ENCODE measurements at places on chromosomes 16 and 17.

- DNase-seq, result no peak
Measured at GRCh38 chr16:50473356-50473945, 74.7 kb upstream of the NKD1 start.

DNA sequence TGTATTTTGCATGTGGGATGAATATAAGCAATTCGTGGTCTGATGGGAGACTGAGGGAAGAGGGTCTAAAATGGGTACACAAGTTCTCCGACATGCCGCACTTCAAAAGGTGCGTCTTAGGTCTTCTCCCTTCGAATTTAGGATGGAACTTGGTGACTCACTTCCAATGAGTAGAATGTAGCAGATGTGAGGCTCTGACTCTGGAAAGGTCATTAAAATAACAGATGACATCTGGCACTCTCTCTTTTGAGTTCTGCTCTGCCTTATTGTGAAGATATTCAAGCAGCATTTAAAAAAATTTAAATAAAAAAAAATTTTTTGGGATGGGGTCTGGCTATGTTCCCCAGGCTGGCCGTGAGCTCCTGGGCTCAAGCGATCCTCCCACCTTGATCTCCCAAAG lies 92.7 kb downstream of the TMEM100 start:
- no peak for DNase-seq

DNA sequence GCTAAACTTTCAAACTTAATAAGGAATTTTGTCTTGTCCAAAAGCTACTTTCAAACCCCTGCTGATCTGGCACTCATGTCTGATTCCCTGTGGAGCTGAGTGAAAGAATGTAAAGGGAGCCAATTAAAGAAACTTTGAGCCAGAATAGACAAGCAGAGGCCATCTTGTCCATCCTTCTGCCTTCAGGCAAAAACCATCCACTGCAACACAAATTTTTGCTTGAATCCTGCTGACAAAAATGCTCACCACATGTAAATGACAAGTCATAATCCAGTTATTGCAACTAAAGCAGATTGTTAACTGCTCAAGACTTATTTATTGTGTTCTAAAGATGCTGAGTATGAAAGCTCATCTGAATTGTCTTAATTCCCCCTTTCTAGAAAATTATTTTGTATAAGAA lies 124.0 kb upstream of the HLF start:
- DNase-seq, result no peak

DNA sequence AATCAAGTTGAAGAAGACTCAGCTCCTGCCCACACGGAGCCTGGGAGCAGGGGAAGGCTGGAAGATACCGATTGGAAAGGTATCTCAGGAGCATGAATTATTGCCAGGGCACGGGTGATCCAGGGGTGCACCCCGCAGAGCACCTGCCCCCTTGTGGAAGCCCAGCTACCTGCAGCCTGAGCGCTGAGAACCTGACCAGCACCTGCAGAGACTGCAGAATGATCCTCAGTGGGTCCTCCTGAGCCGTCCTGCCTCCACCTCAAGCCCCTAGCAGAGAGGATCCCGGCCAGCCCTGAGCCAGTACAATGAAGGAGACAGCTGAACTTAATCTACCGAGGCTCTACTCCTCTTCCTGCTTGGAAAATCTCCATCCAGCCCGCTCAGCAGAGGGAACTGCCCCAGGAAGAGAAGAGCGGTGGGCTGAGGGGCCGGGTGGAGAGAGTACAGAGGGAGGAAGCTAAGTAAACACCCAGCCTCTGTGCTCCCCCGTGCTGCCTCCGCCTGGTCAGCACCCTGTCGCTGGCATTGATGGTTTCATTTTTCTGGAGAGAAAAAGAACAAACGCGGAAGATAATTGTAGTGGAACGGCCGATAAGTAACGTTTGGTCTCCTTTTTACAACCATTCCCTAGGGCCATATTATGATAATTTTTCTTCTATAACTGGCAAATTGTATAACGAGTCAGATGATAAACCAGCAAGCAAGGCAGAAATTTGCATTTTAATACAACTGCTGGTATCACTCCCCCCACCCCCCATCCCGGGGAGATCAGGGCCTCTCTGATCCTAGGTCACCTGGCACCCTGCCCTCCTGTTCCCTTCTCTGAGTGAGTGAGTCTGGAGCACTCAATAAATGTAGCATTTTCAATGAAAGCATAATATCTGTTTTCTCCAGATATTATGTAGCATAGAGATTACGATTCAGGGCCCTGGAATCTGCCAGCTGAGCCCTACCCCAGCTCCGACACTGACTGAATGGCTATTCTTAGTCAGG lies 204.5 kb upstream of the RPL38 start:
- peak; percentile 34 for DNase-seq

GRCh38 chr16:59116744-59117143 lies 382.6 kb upstream of the GOT2 start:
- DNase-seq, result no peak

- no peak for DNase-seq
Measured at GRCh38 chr17:66357037-66357436, 54.6 kb downstream of the PRKCA start.

DNA sequence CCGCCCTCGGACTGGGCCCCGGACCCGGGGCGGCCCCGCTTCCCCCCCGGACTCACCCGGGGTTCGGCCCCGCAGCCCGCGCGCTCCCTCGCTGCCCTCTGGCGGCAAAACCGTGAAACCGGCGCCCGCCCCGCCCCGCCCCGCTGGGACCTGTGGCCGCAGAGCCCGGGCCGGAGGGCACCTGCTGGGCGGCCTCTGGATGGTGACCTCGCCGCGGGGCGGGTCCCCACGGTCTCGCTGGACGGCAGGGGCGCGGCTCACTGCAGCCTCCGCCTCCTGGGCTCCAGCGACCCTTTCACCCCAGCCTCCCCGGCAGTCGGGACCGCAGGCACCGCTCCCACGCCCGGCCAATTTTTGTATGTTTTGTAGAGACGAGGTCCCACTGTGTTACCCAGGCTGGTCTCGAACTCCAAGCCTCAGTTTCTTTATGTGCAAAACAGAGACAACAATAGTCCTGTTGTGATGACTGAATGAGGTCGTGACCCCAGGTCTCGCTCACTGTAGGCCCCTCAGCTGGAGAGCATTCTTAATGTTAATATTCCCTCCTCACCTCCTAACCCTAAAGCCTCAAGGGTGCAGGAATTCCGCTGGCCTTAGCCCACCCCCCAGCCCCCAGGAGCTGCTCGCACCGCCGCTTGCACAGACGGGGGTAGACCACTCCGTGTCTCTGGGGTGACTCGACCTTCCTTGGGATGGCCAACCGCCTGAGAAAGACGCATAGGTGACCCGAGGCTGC lies 33.7 kb upstream of the RPH3AL start:
- no peak for DNase-seq

DNA sequence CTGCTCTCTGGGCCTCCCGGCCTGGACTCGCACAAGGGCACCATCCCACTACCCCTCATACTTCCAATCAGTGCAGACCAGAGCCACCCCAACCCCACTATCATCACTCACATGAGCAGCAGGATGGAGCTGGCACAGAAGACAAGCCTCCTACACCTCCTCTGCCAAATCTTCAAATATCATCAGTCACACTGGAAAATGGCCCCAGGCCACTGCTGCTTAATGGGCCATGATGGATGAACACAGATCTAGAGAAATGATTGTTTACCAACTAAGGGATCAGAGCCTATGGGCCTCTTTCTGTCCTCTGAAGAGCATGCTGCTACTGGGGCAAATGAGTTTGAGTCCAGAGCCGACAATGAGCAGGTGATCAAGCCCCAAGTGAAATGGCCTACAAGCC lies 165.5 kb downstream of the GRIN2A start:
- no peak for DNase-seq

DNA sequence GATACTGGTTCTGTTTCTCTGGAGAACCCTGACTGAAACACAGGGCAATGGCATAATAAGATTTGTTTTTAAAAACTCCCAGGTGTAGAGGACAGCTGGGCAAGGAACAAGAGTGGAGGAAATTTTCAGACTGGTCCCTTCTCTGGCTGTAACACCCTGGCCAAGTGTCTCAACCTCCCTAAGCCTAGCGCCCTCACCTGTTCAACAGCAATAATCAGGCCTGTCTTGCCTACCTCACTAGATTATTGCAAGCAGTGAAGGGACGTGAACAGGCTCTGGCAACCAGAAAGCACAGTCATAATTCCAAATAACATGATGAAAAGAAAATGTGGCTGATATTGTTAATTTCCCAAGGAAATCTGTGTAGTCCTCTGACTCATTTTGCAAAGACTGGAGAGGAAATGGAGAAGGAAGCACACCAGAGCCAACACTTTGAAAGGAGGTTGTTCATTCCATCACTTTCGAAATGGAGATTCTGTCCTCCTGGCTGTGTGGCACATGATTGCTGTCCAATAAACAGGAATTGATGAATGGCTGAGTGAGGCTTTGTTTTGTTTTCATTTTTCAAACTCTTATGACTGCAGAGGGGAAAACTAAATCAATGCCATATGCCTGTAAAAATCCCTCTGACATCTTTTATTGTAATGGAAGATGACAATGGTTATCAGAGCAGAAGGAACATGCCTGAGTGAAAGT lies 87.5 kb upstream of the HLF start:
- no peak for DNase-seq

- no peak for DNase-seq
Measured at GRCh38 chr16:48608871-48609651, 919 bp downstream of the N4BP1 start.

DNA sequence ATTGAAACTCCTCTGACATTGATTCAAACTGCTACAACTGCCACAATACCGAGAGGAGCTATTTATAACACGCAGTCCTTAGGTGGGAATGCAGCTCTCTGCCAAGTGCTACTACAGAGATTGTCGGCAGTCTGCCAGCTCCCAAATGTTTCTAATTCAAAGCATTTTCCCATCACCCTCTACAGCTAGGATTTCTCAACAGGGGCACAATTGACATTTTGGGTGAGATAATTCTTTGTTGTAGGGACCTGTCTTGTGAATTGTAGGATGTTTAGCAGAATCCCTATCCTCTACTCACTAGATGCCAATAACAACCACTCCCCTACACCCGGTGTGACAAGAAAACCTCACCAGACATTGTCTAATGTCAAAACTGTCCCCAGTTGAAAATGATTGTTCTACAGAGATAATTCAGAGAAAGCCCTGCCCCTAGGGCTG lies 7.8 kb upstream of the N4BP1 start:
- no peak for DNase-seq

DNA sequence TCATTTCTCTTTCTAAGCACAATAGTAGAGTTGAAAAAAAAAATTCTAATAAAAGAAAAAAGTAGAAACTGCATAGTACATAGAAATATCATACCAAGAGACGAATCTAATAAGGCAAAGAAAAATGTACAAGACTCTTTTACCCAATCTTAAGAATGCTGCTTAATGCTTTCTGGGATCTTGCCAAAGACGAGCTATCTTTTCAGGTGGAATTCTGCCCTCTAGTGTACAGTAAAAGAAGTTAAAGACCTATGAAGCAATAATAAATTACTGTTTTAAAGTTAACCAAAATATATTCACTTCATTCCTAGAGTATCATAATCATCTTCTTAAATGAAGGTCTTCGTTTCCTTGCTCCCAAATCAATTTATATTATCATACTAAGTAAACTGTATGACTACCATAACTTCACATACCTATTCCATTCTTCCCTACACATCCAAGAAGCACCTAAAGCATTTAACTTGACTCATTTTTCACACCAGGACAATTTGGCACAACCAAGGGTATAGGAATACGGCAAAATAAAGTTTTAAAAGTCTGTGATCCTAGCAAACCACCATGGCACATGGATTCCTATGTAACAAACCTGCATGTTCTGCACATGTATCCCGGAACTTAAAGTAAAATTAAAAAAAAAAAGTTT lies 47.7 kb downstream of the CFDP1 start:
- DNase-seq, result peak; percentile 32

- DNase-seq, result peak; percentile 47
Measured at GRCh38 chr16:14501331-14502255, 128.5 kb downstream of the PARN start.

DNA sequence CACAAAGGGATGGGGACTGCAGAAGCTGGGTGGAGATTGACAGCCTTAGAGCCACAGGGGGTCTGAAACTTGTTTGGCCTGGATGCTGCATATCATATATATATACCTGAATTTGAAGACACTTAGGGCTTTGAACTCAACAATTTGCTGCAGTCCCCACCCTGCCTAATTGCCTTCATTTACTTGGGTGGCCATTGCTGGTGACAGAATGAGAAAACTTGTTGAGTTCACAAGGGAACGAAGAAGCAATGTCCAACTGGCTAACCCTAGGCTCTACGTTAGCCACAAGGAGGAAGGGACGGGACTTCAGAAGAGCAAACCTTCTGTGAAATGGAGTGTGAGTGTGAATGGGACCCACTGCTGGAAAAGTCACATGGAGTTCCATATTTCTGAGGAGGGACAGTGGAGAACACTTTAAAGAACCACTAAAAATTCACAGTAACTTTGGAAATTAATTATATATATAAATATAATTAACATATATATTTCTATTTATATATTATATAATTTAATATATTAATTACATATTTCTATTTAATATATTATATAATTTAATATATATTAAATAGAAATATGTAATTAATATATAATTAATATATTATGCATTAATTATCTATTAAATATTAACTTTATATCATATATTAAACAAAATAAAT lies 215.3 kb upstream of the SOX9 start:
- no peak for DNase-seq

DNA sequence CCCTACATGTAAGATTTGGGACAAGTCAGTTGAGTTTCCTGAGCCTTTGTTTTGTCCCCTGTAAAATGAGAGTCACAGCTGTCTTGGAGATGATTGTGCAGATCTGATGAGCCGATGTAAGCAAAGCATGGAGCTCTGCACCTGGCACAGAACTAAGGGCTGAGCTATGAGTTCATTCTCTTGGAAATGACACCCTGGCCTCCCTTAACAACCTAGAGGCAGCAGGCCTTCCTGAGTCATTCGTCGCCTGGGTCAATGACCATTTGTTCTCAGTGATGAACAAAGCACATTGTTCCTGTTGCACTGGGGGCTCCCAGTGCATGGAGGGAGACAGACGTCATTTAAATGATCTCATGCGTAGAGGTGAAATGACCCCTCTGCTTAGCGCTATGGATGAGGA lies 62.8 kb upstream of the GCSH start:
- no peak for DNase-seq

GRCh38 chr17:42562388-42563142 lies 617 bp downstream of the COASY start:
- no peak for DNase-seq

GRCh38 chr16:24728011-24728410 lies 1.4 kb upstream of the TNRC6A start:
- no peak for DNase-seq

DNA sequence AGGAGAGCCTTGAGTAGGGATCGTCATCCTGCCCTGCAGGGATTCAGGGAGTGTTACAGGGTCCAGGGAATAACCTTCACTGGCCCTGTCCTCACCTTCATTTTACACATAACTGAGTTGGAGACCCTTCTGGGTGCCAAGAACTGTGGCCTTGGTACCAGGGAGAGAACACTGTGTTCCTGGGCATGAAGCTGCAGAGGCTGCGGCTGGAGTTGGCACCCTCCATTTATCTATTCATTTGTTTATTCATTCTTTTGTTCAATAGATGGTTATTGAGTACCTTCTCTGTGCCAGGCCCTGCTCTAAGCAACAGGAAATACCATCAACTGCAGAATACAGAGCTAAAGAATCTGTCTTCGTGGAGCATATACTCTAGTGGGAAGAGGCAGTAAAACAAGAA lies 6.7 kb downstream of the ABCC3 start:
- DNase-seq, result no peak

- no peak for DNase-seq
Measured at GRCh38 chr17:53470626-53471025, 352.1 kb upstream of the KIF2B start.

Measured in NCI-H1436 treated with DMSO at 0.1 percent for 48 hours (cell line).